ENCODE measurements at places on chromosomes 5 and 9. TPM values are rescaled to one million over a fixed set of nuclear protein-coding genes. Genes with fewer than 3 reads are reported as not detected.
A peak's percentile ranks its signal among the peaks of the same experiment; 100 is the strongest.

DNA sequence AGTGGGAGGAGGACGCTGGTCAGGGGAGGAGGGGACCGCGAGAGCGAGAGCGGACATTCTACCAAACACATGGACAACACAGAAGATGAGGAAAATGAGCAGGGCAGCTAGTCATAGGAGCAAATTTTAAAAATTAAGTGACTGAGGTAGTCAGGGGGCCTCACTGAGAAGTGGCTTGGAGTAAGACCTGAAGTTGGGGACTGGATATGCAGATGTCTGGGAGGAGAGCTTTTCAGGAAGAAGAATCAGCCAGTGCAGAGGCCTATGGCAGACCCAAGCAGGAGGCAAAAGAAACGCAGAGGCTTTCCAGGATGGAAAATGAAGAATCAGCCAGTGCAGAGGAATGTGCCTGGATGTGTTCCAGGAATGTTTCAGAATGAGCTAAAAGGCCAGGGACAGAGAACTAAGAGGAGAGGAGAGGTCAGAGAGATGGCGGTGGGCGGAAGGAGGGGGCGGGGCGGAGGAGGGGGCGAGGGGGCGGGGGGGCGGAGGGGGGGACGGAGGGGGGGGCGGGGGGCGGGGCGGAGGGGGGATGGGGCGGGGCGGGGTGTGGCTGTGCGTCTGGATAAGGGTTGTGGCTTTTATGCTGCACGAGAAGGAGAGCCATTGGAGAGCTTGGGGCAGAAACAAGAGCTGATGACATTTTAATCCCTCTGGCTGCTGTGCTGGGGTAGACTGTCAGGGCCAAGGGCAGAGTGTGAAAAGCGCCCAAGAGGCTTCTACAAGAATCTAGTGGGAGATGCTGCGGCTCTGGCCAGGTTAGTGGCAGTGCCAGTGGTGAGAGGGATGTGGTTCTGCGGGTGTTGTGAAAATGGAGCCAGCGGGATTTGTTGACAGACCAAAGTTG, 129.6 kb downstream of the KCNIP1 start:
- H3K4me3 ChIP-seq, result peak overlapping the region; percentile 54
- H3K27me3 ChIP-seq, result no peaks in the 10 kb centered on the region
- peak; percentile 95 for DNase-seq
- H3K36me3 ChIP-seq, result no peaks in the 10 kb centered on the region
- H3K4me1 ChIP-seq, result peaks cover 10% of the 10 kb centered on the region

GRCh38 chr5:143826951-143827444, 15.0 kb downstream of the HMHB1 start:
- no peaks in the 10 kb centered on the region for H3K27me3 ChIP-seq
- no peak for DNase-seq
- no peak overlapping the region for H3K4me3 ChIP-seq
- H3K4me1 ChIP-seq, result no peaks in the 10 kb centered on the region

DNA sequence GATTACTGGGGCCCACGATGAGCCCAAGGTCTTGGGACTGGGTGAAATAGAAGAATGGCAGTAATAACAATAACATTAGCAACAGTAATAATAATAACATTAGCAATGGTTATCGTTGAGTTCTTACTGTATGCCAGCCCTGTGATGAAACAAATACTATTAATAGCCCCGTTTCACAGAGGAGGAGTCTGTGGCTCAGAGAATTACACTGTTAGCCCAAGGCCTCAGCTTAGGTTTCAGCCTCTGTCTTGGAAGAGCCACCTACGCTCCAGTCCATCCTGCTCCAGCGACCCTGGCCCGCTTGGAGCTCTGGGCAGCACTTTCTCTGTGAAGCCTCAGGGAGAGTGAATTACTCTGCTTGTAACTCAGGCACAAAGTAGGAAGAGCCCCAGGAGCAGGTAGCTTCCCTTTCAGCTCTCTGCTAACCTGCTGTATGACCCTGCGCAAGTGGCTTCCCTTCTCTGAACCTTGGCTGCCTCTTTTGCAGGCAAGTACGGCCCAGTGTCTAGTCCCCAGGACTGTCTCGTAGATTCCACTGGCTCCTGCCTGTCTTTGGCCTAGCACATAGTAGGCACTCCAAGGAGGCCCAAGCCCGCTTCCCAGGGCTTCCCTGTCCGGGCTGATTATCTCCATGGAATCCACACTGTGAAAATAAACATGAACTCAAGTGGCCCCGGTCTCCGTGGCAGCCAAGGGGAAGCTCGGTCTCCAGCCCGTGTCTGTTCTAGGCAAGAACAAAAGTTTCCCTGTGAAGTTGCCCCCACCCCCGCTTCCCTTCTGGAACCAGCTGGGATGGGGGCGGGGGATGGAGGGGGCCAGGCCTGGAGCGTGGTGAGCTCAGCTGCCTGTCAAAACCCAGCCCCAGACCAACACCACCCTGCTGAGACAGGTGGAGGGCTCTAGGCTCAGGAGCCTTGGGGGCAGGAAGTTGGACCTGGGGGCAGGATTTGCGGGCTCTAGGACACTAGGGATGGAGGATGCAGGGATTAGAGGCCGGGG, 26.2 kb upstream of the LMX1B start:
- no peaks in the 10 kb centered on the region for H3K36me3 ChIP-seq
- no peaks in the 10 kb centered on the region for H3K4me1 ChIP-seq
- H3K27ac ChIP-seq, result no peak overlapping the region
- DNase-seq, result peak; percentile 88
- no peak overlapping the region for H3K4me3 ChIP-seq
- H3K27me3 ChIP-seq, result peaks cover 2% of the 10 kb centered on the region

DNA sequence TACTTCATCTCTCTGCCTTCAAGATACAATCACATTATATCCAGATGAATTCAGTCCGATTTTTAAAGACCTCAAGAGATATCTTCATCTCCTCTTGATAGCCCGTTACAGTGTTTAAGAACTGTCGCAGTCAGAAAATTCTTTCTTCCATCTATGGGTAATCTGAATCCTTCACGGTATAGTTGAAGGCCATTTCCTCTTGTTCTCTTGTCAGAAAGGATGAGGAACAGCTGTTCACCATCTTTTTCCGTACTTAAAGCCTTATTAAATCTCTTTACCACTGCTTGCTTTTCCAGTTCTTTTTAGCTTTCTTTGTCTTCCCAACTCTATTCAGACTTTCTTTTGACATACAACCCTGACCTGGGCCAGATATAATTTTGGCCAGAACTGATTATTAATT, 121.8 kb downstream of the XRCC4 start:
- no peaks in the 10 kb centered on the region for H3K27me3 ChIP-seq
- H3K36me3 ChIP-seq, result no peaks in the 10 kb centered on the region

DNA sequence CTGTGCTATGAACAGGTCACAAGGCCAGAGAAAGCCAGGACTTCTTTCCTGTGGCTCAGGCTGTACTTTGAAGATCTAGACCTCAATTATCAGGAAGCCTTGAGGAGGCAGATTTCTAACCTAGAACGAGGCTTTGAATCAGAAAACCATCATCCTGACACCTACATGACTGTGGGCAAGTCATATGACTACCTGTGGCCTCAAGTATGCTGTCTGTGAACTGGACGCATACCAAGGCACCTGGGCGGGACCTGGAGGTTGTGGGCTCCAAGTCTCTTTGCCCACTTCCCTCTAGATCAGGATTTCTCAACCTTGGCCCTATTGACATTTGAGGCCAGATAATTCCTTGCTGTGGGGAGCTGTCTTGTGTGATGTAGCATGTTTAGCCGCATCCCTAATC, 42.5 kb downstream of the KLF4 start:
- no peaks in the 10 kb centered on the region for H3K36me3 ChIP-seq
- H3K27me3 ChIP-seq, result no peaks in the 10 kb centered on the region
- H3K4me1 ChIP-seq, result no peaks in the 10 kb centered on the region
- H3K4me3 ChIP-seq, result no peak overlapping the region
- no peak for DNase-seq
- H3K27ac ChIP-seq, result no peak overlapping the region

DNA sequence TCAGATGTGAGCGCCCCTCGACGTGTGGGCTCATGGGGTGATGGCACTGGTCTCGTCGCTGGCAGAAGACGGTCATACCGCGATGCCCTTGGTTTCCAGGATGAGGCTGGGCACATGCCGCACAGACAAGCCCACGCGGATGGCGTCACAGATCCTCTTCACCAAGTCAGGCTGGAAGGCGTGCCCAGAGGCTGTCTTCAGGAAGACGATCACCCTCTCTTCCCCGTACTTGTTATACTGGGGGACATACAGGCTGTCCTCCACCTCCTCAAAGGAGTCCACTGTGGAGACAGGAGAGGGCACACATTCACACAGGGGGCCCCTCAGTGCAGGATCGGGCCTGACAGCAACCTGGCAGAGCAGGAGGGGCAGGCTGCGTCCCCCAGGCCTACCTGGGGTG, 41.9 kb upstream of the ZNF354A start:
- H3K4me1 ChIP-seq, result no peaks in the 10 kb centered on the region
- peak; percentile 56 for DNase-seq
- H3K4me3 ChIP-seq, result no peak overlapping the region
- H3K27ac ChIP-seq, result no peak overlapping the region

- no peak overlapping the region for H3K4me3 ChIP-seq
- H3K27me3 ChIP-seq, result no peaks in the 10 kb centered on the region
- H3K27ac ChIP-seq, result no peak overlapping the region
- no peaks in the 10 kb centered on the region for H3K36me3 ChIP-seq
Observed at GRCh38 chr9:98341157-98342097, 86.0 kb upstream of the TBC1D2 start.

DNA sequence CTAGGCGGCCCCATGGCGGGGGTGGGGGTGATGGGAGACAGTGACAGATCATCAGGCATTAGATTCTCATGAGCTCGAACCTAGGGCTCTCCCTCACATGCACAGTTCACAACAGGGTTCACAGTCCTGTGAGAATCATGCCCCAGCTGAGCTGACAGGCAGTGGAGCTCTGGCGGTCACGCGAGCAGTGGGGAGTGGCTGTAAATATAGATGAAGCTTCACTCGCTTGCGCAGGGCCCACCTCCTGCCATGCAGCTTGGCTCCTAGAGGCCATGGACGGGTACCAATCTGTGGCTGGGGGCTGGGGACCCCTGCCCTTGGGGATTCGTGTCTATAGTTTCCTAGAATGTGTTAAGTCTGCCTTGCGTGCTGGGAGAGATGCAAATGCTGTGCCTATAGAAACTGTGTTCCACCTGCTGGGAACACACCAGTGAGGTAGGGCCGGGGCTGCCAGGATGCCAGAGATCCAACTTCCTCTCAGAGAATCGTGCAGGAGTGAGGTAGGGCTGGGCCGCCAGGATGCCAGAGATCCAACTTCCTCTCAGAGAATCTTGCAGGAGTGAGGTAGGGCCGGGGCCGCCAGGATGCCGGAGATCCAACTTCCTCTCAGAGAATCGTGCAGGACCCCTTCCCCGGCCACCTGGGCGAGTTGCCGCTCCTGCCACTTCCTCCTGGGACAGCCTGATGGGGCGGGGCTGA, 14.1 kb upstream of the EXOC3 start:
- no peaks in the 10 kb centered on the region for H3K27me3 ChIP-seq
- H3K27ac ChIP-seq, result no peak overlapping the region
- H3K4me1 ChIP-seq, result no peaks in the 10 kb centered on the region
- H3K4me3 ChIP-seq, result no peak overlapping the region
- no peak for DNase-seq

GRCh38 chr9:16062542-16063240, 509.8 kb downstream of the CCDC171 start:
- no peak overlapping the region for H3K27ac ChIP-seq
- no peaks in the 10 kb centered on the region for H3K36me3 ChIP-seq
- DNase-seq, result no peak
- no peaks in the 10 kb centered on the region for H3K4me1 ChIP-seq

DNA sequence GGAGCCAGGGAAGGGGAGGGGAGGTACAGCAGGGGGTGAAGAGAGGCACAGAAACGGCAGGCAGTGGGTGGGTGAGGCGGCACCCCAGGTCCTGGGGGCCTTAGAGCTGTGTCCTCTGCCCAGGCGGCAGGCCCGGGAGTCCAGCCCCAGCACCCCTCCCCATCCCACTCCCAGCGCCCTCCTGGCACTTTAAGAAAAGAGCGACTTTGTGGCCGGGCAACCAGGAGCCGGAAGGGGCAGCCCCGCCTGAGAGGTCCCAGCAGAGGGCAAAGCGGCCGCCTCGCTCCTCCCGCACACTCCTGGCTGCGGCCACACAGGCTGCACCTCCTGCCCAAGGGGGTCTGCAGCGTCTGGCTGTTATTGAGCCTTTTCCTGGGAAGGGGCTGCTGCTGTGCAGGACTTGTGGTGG, 42.6 kb downstream of the NACC2 start:
- no peaks in the 10 kb centered on the region for H3K27me3 ChIP-seq
- H3K4me3 ChIP-seq, result peak overlapping the region; percentile 52
- peak; percentile 71 for DNase-seq
- peaks cover 18% of the 10 kb centered on the region for H3K4me1 ChIP-seq
- H3K36me3 ChIP-seq, result peaks cover 7% of the 10 kb centered on the region

GRCh38 chr5:72314571-72315172, 5.4 kb downstream of the MRPS27 start:
- H3K27me3 ChIP-seq, result no peaks in the 10 kb centered on the region
- peaks cover 7% of the 10 kb centered on the region for H3K4me1 ChIP-seq
- H3K4me3 ChIP-seq, result no peak overlapping the region
- peak; percentile 16 for DNase-seq
- peaks cover 5% of the 10 kb centered on the region for H3K36me3 ChIP-seq
- H3K27ac ChIP-seq, result no peak overlapping the region

DNA sequence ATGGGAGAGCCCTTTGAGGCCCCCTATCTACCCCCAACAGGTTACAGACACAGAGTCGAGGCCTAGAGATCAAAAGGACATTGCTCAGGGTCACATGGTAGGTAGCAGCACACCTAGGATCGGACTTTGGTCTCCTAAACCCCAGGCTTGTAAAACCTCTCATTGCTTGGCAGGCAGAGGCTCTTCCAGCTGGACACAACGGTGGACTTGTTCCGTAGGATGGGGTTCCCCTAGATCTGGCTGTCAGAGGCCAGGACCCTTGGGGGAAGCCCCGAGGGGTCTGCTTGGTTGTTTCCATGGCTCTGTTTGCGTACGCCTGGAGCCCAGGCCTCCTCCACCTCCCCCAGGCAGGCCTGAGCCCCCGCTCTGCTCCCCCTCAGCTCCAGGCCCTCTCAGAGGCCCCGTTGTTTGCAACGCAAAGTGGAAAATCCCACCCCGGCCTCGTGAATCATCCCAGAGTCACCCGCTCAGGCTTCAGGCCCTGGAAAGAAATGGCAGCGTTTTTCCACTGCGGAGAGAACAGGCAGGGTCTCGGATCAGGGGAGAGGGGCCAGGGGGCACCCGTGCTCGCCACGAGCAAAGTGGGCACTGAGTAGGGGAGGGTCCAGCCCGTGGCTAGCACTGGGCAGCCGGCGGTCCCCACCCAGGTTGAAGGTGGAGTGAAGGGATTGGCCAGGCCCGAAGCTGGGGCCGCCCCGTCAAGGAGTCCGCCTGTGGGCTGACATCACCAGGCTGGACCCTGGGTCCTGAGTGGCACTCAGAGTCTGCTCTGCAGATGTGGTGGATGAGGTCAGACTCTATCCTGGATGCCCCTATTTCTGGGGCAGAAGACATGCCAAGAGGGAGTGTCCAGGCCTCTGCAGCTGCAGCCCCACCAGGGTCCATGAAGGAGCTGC, 19.8 kb downstream of the COL27A1 start:
- no peak overlapping the region for H3K4me3 ChIP-seq
- H3K27ac ChIP-seq, result peak overlapping the region; percentile 34
- peak; percentile 57 for DNase-seq
- H3K36me3 ChIP-seq, result no peaks in the 10 kb centered on the region
- H3K4me1 ChIP-seq, result peaks cover 59% of the 10 kb centered on the region

GRCh38 chr5:91850031-91850430, 466.9 kb upstream of the ARRDC3 start:
- no peaks in the 10 kb centered on the region for H3K4me1 ChIP-seq
- no peak overlapping the region for H3K4me3 ChIP-seq
- no peaks in the 10 kb centered on the region for H3K36me3 ChIP-seq
- no peaks in the 10 kb centered on the region for H3K27me3 ChIP-seq

ERAP2 gene
- total RNA-seq, result 8.2 TPM

ADAMTSL1 gene
- 27.3 TPM for total RNA-seq

SV2C gene
- 0.13 TPM for total RNA-seq

GRCh38 chr5:372556-372995, 51.1 kb downstream of the AHRR start:
- H3K27me3 ChIP-seq, result no peaks in the 10 kb centered on the region
- H3K36me3 ChIP-seq, result no peaks in the 10 kb centered on the region
- no peak overlapping the region for H3K4me3 ChIP-seq
- peak; percentile 55 for DNase-seq
- H3K27ac ChIP-seq, result no peak overlapping the region

CEL gene
- 1.0 TPM for total RNA-seq

Data from kidney (tissue), 22 donors.